ENCODE measurements at places on chromosomes 7 and 10.
A peak's percentile ranks its signal among the peaks of the same experiment; 100 is the strongest.

- DNase-seq = no peak
These were observed 40.9 kb upstream of the ZNF32 start for GRCh38 chr10:43689618-43689954.

DNA sequence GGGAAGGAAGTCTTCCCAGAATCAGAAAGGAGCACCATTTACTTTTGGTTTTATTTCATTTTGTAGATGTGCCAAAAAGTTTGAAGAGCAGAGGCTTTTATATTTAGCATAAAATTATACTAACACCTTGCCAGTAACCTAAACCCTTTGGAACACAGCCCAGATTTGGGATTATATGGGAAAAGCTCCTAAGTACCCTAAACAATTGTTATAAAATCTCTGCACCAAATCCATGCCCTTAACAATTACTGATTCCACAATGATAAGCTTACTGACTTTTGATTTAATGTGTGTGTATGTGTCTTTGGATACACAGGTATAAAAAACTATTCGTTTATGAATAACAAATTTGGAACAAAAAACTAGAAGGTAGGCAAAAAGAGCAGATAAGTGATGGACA is 39.0 kb upstream of the TMEM229A start:
- peak; percentile 17 for DNase-seq

GRCh38 chr10:86512137-86512536 is 9.5 kb downstream of the WAPL start:
- DNase-seq = peak; percentile 15

DNA sequence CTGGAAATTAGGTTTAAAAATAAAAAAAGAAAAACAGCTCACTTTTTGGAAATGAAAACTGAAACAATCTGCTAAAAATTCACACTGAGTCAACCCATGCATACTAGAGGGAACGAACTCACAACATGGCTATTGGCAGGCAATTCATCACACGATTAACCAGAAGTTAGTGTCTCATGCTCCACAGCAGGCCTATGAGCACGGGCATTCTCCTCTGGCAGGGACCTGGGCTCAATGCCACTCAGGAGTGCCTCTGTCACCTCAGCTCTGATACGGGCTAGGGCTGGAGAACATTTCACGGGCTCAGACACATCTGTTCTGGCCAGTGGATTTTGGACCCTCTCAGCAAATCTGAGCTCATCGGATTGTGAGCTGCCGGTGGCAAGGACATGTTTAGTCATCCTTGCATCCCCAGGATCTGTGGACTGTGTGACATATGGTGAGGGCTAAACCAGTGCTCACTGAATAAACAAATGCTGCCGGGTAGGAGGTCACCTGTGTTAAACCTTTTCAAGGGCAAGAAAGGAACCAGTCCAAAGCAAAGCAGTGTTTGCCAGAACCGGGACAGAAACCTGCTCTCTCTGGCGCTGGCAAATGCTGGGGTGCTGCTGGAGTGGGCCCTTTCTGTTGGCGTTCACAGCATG is 40.1 kb downstream of the POLR3A start:
- DNase-seq = peak; percentile 52

GRCh38 chr7:29612596-29612995 is 49.0 kb downstream of the PRR15 start:
- no peak for DNase-seq

DNA sequence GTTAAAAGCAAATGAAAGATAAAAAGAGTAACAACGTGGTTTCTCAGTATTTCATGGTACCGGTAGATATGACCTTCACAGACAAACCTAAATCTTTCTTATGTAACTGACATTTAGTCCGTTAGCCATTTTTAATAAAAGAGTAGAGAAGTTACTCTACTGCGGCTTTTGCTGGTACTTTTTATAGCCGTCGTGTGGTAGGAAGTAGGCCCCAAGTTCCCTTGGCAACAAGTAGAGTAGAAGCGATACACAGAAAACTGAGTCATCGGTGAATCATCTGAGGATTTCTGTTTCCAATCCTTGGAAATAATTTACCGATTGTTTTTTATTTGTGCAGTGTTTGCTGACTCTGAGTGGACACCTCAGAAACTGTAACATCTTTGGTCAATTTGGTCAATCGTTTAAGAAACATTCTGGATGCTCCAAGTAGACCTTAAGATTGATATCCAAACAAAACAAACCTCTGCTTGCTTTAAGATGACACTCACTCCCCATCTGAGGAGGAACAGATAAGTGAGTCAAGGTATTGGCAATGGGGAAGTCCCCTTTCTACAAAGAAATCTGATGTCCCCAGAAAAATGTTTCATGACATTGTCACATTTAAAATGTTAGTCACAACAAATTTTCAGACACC is 63.9 kb upstream of the AHR start:
- DNase-seq = no peak

DNA sequence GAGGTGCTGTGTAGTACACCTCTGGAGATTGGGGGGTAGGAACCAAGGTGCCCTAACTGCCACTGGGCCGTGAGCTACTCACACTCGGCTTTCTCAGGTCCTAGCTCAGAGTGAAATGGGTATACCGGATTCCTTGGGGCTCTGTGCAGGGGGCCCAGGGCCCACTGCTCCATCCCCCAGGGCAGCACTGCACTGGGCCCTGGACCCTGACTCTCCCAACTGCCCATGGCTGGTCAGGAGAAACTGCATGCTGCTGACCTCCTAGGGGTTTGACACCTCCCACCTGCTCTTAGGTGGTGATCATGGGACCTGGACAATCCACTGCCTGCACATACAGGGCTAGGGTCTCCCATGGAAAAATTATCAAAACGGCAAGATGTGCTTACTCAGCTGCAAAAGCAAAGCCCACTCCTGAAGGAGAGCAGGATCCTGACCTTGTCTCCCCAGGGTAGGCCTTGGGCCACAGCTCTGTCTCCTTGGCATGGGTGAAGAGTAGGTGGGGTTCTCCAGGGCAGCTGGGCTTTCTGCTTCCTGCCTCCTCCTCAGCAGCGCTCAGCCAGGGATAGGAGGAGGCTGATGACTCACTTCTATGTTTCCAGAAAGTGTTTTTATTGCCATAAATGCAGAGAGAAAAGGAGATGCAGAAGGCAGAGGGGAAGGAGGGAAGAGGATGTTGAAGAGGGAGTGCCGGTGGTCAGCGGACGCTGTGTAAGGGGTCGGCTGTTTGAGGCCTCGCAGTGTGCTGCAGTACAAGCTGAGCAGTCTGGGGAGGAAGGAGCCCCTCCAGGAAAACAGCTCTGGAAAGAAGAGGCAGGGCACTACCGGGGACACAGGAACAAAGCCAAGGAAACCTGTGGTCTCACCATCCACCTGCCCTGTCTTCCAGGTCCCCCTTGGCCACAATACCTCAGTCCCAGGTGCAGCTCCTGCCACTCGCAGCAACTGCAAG is 107.8 kb downstream of the ARHGAP22 start:
- DNase-seq = no peak

Measured in NCI-H1694 (cell line).